Large intestine (tissue), 12 donors: ENCODE measurements at places on chromosomes 12 and 14.

DNA sequence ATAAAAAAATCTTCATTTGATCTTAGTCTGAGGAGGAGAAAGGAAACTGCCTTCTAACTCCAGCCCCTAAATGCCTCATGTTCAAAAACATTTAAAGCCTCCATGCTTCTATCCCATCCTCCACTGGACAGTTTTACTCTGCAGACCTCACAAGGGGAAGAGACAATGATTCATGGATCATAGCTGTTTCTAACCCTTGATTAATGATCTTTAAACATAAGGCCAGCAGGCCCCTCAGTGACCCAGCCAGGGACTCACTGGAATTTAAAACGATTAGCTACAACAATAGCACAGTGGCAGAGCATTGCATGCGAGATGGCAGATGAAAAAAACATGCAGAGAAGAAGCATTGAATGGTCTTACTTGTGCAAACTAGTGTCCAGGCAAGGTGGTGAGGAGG lies 6.0 kb downstream of the DCTN2 start:
- DNase-seq = no peak
- H3K27me3 ChIP-seq = no peaks in the 10 kb centered on the region
- H3K27ac ChIP-seq = no peak overlapping the region
- peaks cover 45% of the 10 kb centered on the region for H3K36me3 ChIP-seq
- H3K4me3 ChIP-seq = no peak overlapping the region

DNA sequence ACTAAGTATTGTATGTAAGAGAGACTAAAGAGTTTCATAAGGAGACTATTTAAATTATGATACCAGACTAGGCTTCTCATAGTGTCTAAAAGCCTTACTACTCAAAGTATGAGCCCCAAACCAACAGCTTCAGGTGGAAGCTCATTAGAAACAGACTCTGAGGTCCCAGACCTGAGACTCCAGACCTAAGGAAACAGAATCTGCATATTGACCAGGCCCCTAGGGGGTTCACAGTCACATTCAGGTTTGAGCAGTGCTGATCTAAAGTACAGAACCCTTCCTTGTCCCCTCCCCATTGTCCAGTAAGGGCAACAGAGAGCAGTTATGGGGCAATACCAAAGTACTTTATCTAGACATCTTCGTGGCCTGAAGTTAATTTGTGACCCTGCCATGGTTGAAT lies 87.7 kb downstream of the SSPN start:
- no peaks in the 10 kb centered on the region for H3K27me3 ChIP-seq
- H3K27ac ChIP-seq = no peak overlapping the region
- no peaks in the 10 kb centered on the region for H3K4me1 ChIP-seq
- no peak for DNase-seq
- no peak overlapping the region for H3K4me3 ChIP-seq

DNA sequence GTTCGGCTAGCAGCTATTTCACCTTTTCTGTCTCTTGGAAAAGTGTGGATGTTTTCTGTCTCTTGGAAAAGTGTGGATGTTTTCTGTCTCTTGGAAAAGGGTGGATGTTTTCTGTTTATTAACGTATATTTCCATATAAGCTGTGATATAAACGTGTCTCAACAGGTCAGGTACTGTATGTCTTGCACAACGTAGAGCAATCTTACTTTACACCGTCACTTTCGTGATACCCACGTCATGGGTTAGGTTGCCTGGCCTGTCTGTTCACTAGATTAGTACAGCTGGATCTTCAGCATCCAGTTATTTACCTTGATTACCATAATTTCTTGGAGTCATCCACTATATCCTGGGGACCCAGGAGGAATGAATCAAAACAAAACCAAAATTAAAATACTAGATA lies 14.1 kb downstream of the CLEC7A start:
- H3K4me3 ChIP-seq = no peak overlapping the region

DNA sequence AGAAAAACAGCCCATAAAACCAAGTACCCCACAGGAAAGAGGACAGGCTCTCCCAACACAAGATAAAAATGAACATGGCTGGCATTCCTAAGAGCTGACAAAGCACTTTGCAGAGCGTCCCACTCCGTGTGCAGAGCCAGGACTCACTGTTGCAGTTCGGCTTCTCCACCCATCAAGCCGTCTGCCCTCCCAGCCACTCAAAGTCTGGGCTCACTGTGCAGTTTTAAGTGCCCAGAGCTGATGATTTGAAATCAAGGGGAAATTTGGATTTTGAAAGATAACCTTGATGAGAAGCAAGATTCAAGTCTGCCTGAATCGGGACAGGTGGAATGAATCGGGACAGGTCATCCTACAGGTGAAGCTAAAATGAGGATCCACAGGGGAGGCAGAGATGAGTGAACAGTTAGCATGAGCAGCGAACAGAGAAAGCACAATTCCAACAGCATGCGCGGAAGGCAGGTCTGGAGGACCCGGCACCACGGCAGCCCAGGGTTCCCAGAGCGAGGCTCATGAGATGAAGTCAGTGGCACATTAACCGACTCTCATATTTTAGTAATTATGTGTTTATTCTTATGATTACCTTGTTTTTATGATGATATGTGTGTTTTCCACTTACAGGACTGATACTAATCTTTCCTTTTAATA lies 39.8 kb upstream of the GPR68 start:
- no peak overlapping the region for H3K4me3 ChIP-seq
- no peak overlapping the region for H3K27ac ChIP-seq
- no peaks in the 10 kb centered on the region for H3K27me3 ChIP-seq
- no peak for DNase-seq

GRCh38 chr14:75628816-75629215 lies 31.9 kb downstream of the ERG28 start:
- H3K4me3 ChIP-seq = no peak overlapping the region
- DNase-seq = no peak
- H3K27me3 ChIP-seq = no peaks in the 10 kb centered on the region
- no peaks in the 10 kb centered on the region for H3K36me3 ChIP-seq

DNA sequence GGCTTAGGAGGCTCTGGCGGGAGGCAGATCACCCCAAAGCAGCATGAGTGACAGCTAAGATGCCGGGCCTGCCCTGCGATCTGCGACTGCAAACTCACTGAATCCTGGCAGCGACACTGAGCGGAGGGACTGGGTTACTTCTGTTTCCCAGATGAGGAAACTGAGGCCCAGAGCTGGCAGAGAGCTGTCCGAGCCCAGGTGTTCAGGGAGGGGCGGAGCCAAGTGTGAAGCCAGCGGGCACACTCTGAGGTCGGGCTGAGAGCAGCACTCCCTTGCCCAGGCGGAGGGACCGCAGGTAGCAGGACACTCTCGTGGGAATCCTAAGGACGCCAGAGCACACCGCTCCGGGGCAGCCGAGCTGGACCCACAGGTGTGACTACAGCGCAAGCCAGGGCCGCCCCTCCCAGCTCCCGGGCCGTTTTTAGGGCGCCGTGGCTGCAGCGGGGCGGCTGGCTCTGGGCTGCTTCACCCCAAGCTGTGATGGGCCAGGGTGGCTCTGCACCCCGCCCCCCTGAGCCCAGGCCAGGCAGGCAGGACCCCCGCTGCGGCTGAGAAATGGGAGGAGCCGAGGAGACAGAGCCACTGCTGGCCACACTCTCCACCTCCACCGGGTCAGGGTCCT lies 27.4 kb downstream of the MMP17 start:
- H3K4me1 ChIP-seq = peaks cover 4% of the 10 kb centered on the region
- H3K4me3 ChIP-seq = no peak overlapping the region
- no peak overlapping the region for H3K27ac ChIP-seq
- peaks cover 19% of the 10 kb centered on the region for H3K27me3 ChIP-seq
